ENCODE measurements at places on chromosomes 5 and 9.

DNA sequence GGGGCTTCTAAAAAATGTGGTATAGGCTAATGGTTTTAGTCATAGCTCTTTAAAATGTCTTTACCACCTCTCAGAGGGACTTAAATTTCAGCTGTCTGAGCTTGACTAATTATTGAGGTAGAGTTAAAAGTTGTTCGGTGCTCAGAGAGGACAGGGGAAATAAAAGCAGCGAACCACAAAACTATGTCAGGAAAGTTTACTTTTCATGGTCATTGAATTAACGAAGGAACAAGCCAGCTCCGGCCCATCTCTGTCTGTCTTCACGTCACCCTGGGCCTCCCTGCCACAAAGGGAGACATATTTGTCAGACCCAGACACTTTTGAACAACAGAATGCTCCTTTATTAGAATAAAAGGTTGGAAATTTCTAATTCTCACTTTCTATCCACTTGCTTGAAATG, 98.8 kb upstream of the EFNA5 start:
- no peak for DNase-seq

GRCh38 chr9:71202931-71203330, 81.5 kb upstream of the TRPM3 start:
- DNase-seq = no peak

DNA sequence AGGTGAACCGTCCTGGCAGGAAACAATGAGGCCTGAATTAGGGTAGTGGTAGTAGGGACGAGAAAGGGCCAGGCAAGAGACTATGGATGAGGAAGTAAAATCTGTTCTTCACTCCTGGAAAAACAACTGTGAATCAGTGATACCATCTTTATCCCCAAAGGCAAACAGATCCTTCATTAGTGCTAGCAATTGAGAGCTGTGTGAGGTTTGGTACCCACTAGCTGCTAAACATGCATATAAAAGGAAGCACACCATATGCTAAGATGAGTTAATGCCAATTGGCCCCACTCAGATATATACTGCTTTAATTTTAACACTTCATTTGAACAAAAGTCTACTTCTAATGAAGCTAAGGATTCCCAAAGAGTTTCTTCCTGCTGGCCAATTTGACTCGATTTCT, 244.8 kb upstream of the NR4A3 start:
- no peak for DNase-seq

DNA sequence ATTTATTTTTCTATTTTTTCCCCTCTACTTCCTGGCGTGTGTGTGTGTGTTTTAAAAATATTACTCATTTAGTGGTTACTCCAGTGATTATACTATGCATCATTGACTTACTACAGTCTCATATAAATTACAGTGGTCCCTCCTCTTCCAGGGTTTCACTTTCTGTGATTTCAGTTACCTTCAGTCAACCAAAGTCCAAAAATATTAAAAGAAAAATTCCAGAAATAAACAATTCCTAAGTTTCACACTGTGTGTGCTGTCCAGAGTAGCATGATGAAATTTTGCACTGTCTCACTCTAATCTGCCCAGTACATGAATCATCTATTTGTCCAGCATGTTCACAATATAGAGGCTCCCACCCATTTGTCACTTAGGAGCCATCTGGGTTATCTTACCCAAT, 47.4 kb upstream of the CCDC112 start:
- DNase-seq = no peak

DNA sequence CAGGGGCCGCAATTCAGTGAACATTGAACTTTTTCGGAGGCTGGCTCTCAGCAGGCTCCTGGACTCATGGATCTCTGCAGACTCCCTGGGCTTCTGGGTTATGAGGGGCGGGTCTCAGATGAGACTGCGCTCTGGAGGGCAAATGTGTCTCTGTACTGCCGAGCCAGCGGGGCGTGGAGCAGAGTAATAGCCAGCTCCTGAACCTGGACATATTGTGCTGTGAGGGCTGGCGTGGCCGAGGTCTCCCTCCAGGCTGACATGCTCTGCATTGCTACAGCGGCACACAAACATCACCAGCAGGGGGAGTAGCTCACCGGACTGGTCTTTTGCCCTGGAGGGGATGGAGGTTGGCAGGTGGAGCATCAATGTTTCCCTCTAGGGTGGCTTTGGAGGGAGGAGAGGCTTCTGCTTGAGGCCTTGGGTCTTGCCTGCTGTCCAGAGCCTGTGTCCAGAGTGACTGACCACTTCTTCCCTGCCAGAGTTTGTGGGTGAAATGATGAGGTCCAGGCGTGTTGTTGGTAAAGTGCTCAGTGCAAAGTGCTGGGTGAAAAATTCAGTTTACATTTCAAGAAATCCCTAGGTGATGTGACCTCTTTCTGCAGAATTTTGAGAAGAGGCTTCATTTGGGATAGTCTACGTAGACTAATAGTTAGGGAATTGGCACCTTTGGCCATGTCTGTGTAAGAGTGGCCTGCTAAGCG, 10.9 kb upstream of the GADD45G start:
- peak; percentile 73 for DNase-seq

- DNase-seq = no peak
These were observed 302.7 kb upstream of the RFX3 start for GRCh38 chr9:3828495-3828894.

DNA sequence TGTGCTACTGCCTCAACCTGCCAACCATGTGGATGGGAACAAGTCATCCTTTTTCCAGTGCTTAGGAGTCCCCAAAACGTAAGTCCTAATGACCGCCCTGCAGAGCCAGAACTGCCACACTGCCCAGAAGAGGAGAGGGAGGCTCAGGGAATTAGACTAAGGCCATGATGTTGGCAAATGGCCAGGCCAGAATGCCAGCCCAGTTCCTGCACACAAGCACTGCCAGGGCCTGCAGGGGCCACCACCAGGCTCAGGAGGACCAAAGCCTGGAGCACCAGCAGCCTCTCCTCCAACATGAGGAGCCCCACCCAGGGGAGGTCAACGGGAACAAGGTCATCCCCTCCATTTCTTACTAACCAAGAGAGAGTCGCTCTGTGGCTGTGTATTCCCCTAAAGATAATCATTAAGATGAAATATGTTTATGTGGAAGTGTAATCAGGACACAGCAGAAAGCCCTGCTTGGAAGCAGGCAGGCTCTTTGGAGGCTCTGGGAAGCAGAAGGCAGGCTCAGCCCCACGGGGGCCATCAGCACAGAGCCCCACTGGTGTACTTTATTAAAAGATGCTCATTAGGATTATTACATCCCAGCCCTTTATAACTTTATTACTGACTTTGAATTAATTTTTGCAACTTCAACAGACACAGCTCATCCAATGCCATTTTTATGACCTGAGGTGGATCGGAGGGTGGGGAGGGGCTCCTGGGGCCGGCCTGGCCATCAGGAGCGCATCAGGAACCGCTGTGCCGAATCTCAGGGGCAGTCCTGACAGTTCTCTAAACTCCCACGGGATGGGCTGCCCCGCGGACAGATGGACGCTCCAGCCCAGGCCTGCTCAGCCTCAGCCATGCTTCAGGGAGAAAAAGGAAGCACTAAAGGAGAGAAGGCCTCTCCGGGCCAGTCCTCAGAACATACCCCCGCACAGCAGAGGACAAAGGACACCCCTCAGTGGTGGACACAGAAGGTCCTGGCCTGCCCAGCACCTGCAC, 127.0 kb downstream of the ADAMTS2 start:
- no peak for DNase-seq

- DNase-seq = no peak
These were observed 26.2 kb downstream of the UHRF2 start for GRCh38 chr9:6439051-6439703.

GRCh38 chr5:179595916-179596315, 27.6 kb downstream of the HNRNPH1 start:
- DNase-seq = no peak

GRCh38 chr5:169901896-169902295, 78.4 kb downstream of the INSYN2B start:
- DNase-seq = no peak

DNA sequence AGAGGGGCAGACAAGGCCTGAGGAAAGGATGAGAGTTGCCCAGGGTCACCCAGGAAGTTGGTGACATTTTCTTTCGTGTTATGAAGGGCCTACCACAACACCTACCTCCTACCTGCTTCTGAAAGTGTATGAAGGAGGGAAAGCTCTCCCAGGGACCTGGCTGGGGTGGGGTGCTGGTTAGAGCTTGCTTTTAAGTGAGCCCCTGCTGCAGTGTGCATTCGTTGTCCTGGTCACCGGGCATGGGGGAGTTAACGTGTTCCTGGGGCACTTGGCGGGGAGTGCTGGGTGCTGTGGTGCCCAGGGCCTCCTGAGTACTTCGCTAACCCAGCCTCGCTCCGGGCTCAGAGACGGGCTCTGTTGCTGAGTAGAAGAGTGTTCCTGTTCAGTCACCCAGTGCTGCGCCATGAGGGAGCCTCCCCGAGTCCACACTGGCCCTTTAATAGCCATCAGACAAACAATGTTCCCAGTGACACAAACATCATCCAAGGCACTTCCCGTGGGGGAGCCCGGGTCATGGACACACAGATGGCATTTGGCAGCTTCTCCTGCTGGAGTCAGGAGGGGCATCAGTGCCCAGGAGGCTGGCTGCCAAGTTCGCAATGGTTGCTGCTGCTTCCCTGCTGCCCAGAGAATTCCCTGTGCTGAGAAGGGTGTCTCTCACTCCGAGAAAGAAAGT, 85.7 kb downstream of the AMBP start:
- DNase-seq = no peak

GRCh38 chr5:135436951-135437418, 10.2 kb downstream of the DCANP1 start:
- no peak for DNase-seq

DNA sequence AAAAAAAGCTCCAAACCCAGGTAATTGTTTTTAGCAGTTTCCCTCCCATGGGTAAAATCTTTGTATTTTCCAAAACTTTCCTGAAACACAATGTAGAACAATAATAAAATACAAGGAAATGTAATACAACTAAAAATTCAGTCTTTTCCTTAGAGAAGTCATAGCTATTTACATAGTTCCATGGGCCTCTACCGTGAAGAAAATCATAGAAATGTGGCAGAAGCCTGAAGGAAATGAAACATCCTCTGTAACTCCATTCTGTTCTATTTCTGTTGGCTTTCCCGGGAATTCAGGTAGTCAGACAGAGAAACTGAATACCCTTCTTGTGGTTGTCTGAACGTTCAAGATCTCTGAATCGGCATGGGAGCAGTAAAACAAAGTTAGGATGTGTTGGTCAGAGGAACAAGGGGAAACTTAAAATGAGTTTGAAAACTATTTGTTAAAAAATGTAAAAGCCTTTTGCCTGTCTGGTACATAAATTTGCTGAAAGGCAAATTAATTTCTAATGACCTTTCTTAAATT, 202.4 kb upstream of the ZNF608 start:
- DNase-seq = no peak
